ENCODE measurements at places on chromosomes 7 and 10.
A peak's percentile ranks its signal among the peaks of the same experiment; 100 is the strongest.

GRCh38 chr7:45292481-45292880 is 134.9 kb downstream of the RAMP3 start:
- DNase-seq: no peak

DNA sequence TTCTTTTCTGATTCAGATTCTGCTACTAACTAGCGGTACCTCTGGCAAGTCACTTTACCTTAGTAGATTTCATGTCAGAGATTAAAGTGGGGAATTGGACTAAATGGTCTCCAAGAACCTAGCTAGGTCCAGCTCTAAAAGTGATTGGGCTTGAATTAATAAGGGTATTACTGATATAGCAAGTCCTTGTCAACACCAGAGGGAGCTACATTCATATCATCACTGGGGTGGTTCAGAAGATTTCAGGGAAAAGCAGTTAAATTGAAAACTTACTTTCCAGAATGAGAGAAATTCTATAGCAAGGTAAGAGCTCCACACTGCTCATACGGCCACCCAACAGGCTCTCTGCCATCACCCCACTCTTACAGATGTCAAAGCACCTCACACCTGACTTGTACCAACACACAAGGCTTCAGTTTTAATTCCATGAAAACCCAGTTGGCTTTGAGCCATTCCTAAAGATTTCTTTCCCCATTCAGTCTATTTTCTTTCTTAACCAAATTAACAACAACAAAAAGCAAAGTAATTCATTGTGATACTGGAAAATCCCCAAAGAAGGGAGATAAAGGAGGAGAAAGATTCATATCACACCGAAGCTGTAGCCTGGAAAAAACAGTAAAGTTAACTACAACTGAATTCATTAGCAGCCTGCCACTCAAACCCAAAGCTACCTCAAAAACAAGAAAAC is 38.0 kb upstream of the SPOCK2 start:
- no peak for DNase-seq

- no peak for DNase-seq
These were observed 228.4 kb downstream of the CUX1 start for GRCh38 chr7:102045681-102046372.

DNA sequence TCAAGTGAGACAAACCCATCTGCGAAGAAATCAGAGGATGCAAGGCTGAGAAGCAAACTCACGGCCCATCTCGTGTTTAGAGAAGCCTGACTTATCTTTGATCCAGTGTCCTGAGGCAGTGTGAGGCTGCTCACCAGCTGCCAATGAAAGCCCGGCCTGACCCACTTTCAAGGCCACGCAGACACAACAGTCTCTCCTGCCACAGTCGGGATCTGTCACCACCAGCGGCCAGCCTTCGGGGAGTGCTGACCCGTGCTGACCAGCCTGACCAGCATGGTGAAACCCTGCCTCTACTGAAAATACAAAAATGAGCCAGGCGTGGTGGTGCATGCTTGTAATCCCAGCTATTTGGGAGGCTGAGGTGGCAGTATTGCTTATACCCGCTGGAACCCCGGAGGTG is 7.4 kb upstream of the DNAJB6 start:
- DNase-seq: no peak

GRCh38 chr10:130817046-130817624 is 494.4 kb downstream of the TCERG1L start:
- no peak for DNase-seq

- no peak for DNase-seq
These were observed 42.3 kb downstream of the JMJD1C start for GRCh38 chr10:63423494-63423893.

- no peak for DNase-seq
These were observed 9.4 kb upstream of the PPP2R2D start for GRCh38 chr10:131891196-131891928.

DNA sequence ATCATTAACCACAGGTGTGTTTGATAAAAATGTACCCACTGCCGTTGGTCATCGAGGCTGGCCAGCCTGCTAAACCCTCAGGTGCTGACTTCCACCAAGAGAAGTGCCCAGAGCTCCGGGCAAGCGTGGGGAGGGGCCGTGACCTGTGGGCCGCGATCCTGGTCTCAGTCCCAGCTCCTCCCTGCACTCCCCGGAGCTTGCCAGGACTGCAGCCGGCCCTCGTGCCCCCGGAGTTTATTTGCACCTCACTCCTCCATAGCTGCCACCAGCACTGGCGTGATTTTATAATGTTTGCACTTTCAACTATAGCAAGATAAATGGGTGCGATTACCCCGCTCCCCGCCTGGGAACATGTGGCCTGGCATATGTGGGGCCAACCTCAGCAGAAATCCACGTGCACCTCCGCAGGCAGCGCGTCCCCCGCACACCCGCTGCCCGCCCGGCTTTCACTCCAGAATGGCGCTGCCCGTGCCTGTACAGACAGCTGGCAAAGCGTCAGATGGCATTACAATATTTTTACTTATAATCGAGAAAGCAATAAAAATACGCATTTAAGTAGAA is 30.8 kb downstream of the UNCX start:
- DNase-seq: no peak

GRCh38 chr10:101772895-101773761 is 2.8 kb downstream of the FGF8 start:
- no peak for DNase-seq

DNA sequence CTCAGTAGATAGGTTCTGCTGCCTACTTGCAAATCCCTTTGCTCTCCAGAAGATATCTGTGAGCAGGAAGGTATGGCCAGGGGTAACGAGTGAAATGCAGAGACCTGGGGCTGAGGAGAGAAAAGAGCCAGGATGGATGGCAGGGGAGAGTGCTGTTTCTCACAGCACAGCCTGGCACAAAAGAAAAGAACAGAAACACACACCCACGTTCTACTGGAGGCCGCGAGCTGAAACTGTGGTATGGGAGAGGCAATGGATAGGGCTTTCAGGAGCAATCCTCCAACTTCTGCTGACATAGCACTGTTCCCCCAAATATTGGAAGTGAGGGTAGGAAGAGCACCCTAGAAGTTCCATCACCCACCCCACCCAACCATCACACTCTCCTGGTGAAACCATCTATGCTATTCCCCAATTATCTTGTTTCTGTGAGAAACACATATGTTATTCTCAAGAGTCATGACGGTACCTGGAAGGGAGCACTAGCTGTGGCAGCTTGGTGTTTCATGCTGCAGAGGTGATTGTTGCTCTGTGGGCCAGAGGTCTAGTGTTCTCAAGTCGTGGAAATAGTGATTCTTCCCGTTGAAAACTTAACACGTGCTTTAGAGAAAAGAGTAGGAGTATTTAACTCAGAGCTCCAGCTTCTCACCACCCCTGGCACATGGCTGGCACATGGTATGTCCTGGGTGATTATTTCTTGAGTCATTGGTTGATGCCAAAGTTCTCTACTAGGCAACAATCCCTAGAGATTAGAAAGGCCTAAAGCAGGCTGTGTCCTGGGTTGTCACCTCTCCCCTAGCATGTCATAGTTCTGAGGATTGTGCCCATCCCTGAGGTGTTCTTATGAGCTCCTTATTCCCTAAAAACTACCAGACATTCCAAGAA is 198.3 kb downstream of the PLXNA4 start:
- DNase-seq: no peak

GRCh38 chr7:4734587-4735345 is 40.7 kb upstream of the AP5Z1 start:
- no peak for DNase-seq

GRCh38 chr7:151794508-151795167 is 82.3 kb downstream of the PRKAG2 start:
- no peak for DNase-seq

- no peak for DNase-seq
These were observed 14.9 kb upstream of the MPP7 start for GRCh38 chr10:28317760-28318159.

- no peak for DNase-seq
These were observed 14.0 kb upstream of the SLC18A2 start for GRCh38 chr10:117226813-117227451.

DNA sequence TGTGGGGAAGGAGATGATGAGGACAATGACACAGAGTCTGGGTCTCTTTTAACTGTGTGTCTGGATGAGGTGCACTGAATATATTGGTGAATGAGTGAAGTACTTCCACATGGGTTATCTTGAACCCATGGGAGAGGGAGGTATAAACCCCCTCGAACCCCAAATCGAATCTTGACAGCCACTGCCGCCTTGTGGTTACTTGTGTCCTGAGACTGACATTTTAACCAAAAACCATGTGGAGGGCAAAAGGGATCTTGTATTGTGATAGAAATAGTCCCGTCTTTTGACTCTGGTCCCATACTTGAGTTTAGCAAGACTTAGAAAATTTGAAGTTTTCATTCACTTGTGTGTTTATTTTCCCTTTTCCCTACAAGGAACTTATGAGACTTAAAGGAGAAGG is 283.3 kb downstream of the PHTF2 start:
- no peak for DNase-seq

DNA sequence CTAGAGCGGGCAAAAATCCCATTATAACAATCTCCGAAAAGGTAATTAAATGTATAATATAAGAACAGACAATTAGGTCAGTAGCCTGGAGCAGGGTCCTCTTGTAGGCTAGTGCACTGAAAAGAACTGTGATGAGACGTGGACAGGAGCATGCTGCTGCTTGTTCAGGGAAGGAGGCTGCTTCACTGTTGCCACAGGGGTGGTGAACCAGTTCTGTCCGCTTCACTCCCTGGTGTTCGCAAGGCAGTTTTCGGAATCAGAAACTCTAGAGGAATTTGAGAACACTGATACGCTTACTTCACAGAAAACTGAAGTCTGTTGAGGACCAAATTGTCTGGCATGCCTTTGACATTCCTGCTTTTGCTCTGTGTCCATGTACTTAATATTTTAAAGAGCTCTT is 17.4 kb downstream of the ZNRF2 start:
- DNase-seq: no peak

- DNase-seq: peak; percentile 10
These were observed 14.2 kb upstream of the SYPL1 start for GRCh38 chr7:106126170-106126938.

DNA sequence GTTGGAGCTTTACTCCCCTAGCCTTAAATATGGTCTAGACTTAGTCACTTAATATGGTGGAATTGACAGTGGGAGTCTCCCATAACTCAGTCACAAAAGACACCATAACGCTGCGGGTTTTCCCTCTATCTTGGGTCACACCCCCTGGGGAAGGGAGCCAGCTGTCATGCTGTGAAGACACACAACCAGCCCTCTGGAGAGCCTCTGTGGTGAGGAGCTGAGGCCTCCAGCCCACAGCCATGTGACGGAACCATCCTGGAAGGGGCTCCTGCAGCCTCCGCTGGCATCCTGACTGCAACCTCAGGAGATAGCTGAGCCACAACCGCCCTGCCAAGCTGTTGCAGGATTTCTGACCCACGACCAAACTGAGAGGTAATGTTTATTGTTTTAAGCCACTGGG is 37.9 kb downstream of the PAXIP1 start:
- DNase-seq: no peak

DNA sequence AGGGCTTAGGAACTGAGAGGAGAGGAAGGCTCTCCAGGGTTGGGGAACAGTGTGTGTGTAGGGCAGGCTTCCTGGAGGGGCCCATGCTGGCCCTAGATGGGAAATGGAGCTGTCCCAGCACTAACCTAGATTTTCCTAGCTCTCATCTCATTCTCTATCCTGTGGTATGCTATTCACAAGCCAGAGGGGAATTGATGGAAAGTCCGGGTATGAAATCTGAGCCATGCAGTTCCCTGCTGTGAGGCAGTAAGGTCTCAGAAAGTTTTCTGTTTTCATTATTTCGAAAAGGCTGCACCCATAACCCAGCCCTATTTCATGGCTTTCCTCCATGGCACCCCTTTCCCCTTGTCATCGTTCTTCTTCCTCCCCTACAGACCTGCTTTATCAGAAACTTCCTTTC is 220.3 kb downstream of the RPS24 start:
- no peak for DNase-seq

DNA sequence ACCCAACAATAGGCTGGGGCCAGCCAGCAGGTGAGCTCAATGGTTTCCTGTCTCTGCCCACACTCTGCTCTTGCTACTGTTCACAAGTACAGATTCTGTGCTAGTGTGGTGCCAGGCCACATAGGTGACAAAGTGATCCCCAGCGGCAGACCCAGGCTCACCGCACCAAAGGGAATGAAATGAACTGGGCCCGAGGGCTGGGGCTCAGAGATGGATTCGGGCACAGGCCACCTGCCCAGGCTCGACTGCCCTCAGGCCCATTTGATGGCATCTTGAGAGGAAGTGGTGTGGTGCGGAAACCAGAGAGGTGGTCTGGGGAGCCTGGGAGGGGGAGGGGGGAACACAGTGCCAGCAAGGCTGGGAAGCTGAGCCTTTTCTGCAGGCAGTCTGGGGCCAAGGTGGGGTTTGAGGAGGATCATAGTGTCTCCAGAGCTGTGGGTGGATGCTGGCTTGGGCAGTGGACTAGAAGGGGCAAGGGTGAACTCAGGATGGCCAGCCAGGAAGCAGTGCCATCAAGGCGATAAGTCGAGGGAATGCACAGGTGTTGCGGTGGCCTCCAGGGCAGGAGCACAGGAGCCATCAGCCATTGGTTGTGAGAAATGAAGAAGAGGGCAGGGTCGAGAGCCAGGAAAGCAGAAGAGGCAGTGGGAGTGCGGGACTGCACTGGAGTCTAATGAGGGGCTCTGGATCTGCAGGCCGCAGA is 85.2 kb downstream of the ARHGAP22 start:
- DNase-seq: no peak

DNA sequence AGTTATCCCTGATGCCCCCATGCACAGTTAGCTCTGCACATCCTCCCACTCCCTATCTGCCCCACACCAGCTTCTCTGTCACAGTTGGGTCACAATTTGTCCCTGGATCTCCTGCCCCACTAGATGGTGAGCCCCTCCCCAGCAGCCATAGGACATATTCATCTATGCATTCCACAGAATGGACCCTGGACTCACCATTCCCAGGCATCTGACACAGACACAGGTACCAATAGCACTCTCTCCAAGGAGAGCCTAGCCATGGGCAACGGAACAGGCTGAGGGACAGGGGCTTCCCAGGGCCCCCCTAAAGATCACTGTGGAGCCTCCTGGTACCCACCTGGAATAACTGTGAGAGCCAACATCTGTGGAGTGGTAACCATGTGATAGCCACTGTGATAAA is 34.7 kb upstream of the EEPD1 start:
- no peak for DNase-seq

- no peak for DNase-seq
These were observed 192.1 kb downstream of the DNAJB6 start for GRCh38 chr7:157528785-157529341.

- DNase-seq: no peak
These were observed 24.9 kb downstream of the TECTB start for GRCh38 chr10:112308125-112308502.

DNA sequence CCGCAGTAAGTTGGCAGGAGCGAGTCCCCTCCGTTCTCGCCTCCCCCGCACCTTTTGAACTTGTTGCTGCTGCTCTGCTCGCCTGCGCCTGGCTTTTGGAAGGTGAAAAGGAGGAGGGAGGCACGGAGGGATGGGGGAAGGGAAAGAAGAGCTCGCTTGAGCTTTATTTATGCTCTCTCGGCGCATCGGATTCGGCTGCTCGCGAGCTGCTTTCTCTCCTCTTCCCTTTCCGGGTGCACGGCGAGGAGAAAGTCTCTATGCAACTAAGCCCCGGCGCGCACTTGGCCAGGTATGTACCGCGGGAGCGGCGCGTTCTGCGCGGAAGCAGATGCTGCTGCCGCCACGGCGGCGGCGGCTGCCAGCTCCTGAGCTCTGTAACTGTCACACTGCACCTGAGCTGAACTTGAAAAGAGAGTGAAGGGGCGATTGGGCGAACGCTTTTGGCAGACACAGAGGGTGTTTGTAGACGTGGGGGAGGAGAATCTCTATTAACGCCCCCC is 551 bp downstream of the KCND2 start:
- DNase-seq: no peak
